ENCODE measurements at places on chromosomes 4 and X.

- no peak for DNase-seq
Observed at GRCh38 chr4:174198828-174199227, 84.6 kb downstream of the FBXO8 start.

DNA sequence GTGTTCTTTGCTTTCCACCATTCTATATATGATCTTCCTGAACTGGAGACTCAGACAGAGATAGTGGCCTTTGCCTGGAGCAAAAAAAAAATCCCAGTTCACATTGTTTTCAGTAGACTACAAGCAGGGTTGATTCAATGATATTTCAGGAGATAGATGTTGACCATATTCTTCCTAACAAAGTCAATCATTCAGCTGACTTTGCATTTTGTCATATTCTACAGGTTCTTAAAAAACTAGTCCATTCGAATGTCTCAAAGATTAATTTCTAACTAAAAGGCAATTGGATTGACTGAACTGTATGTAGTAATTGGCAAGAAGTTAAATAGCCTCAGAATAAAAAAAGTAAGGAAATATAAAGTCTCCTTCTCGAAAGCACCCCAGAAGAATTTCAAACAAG lies 479.5 kb downstream of the NKX6-1 start:
- no peak for DNase-seq

DNA sequence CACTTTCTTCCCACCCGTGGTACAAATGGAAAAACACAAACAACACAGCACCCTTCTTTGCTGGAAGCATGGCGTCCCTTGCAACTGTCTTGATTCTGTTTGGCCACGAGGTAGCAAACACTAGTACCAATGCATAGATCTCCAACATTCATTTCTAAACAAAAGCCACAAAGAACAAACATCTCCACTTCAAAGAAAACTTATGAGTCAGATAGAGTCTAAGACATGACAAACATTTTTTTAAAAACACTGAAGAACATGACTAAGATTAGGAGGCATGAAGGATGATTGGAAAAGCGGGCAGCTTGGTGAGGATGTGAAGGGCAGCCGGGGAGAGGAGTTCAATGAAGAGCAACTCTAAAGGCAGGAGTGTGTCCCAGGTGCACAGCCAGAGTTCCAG lies 197.6 kb upstream of the FAM9B start:
- DNase-seq = peak; percentile 38

DNA sequence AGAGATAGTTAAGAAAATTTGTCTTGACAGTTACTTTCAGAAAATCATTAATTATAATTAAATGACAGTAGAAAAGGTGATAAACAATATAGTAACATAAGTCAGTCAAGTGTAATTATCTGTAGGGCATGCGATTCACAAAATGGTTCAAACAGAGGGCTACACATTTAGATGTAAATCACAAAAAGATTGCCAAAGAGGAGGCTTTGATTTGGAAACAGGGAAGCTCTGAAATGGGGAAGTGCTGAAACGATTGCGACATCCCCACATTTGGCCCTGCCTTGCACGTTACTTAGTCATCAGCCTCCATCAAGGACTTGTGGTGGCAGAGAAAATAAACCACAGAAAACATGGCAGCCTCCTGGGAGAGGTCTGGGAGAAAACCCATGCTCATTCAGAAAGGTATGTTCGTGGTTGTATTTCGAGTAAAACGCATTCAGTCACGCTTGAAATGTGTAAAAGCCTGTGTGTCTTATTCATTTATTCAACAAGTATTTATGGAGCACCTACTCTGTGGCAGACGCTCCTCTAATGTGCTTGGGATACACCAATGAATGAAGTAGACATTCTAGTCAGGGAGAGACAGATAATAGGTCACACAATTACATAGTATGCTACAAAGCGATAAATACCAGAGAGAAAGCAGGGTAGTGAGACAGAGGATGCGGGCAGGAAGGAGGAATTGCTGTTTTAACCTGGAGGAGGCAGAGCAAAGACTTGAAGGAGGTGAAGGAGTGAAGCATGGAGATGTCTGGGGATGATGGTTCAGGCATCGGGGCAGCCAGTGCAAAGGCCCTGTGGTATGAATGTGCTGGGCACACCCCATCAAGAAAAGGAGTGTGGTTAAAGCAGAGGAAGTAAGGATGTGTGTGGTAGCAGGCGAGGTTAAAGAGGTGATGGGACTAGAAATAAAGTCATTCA lies 7.8 kb downstream of the RBM47 start:
- peak; percentile 100 for DNase-seq

GRCh38 chr4:8913858-8914460 lies 42.3 kb upstream of the HMX1 start:
- no peak for DNase-seq

DNA sequence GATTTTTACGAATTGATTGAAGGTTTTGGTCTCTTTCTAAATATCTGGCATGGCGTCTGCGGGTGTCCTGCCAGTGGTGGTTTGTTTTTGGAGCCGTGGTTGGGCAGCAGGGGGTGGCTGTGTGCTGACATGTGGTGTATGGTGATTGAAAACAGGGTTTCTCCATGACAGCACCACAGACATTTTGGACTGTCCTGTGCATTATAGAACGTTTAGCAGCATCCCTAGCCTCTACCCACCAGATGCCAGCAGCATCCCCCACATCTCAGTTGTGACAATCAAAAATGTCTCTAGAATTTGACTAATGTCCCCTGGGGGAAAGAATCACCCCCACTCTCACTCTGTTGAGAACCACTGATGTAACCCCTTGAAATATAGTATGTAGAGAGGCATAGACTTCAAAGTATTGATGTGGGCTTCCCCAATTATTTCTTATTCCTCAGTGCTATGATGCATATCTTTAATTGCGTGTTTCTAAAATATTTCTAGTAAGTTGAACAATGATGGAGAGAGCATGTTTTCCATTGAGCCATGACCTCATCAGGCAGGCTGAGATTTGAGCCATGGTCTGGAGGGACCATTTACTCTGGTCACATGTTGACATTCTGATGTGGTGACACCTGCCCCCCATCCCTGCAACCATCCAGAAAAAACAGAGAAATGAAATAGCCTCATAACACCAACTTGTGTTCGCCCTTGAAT lies 77.4 kb upstream of the MID1 start:
- no peak for DNase-seq

DNA sequence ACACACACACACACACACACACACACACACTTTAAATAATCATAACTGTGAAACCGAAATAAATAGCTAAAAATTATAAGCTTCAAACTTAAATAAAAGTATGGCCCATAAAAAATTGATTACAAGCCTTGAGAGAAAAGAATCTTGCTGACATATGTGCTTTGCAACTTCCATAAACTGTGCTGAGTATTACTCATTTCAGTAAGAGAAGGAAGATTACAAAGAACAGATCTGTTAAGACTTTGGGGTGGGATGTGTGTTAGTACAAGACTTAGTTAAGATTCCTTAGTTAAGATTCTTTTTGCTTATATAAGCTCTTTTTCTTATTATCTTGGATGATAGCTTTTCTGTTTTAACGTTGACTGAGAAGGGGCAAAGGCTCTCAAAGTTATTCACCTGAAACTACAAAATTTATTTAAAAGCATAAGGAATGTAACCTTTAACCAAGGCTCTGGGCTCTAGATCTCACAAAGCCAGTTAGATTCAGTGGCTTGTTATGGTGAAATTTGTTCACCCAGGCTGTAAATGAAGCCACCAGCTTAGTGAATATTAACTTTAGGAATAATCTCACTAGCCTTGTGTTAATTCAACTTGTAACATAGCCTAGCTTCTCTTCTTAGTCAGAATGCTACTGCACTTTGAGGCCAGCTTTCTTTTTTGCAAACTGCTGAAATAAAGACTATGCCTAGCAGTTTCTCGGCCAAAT lies 58.2 kb downstream of the ARSJ start:
- DNase-seq = peak; percentile 91

GRCh38 chr4:38820329-38821061 lies 15.9 kb upstream of the TLR1 start:
- no peak for DNase-seq

DNA sequence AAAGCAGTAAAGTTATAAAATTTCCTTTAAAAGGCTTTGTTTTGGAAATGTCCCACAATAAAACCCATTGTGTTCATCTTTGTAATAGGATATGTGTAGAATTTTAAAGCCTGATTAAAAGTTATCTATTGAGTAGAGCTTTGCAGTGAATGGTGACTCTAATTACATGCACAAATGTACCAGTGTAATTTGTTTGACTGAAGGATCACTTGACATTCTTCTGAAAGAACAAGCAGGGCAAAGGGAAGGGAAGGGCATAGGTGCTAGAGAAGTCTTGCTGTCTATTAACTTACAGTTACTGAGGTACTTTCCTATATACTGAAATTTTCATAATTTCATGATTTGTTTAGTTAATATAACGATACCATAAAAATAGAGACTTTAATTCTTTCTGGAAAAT lies 70.8 kb downstream of the STIM2 start:
- DNase-seq = no peak

DNA sequence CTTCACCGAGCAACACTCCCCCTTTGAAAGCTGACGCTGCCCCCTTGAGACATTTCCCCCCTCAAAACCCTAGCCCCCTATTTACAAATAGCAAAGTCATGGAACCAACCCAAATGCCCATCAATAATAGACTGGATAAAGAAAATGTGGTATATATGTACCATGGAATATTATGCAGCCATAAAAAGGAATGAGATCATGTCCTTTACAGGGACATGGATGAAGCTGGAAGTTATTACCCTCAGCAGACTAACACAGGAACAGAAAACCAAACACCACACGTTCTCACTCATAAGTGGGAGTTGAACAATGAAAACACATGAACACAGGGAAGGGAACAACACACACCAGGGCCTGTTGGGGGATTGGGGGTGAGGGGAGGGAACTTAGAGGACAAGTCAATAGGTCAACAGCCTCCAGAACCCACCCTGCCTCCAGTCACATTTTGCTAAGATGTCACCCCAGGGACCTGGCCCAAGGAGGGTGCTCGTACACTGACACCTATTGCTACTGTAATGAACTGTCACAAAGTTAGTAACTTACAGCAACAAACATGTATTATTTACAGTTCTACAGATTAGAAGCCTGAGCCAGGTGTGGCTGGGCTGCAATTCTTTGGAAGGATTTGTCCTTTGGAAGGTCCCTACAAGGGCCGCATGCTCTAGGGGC lies 20.6 kb downstream of the SCD5 start:
- no peak for DNase-seq

DNA sequence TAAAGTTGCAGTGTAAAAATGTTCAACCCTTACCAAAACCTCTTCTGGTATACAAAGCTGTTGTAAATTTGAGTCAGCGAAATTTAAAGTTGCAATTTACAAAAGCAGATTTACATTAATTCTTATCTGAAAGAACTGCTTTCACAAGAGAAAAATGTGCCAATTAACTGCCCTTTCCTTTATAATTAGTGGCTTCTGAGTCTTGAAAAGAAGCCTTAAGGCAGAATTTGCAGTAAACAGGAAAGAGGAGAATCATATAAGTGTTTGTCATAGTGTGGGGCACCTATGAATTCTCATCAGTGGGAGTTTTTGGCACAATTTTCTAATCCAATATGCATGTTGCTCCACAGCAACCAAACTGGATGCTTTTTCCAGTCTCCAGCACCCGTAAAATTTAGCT lies 125.3 kb upstream of the GABRG1 start:
- DNase-seq = peak; percentile 1

DNA sequence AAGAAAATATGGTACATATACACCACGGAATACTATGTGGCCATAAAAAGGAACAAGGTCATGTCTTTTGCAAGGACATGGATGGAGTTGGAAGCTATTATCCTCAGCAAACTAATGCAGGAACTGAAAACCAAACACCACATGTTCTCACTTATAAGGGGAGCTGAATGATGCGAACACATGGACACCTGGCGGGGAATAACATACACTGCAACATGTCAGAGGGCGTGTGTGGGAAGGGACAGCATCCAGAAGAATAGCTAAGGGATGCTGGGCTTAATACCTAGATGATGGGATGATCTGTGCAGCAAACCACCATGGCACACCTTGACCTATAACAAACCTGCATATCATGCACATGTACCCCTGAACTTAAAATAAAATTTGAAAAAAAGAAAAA lies 19.5 kb upstream of the CNKSR2 start:
- no peak for DNase-seq

GRCh38 chrX:118974908-118975671 lies 672 bp downstream of the LONRF3 start:
- DNase-seq = no peak

- DNase-seq = peak; percentile 2
Observed at GRCh38 chr4:125985856-125986255, 671.1 kb downstream of the FAT4 start.

DNA sequence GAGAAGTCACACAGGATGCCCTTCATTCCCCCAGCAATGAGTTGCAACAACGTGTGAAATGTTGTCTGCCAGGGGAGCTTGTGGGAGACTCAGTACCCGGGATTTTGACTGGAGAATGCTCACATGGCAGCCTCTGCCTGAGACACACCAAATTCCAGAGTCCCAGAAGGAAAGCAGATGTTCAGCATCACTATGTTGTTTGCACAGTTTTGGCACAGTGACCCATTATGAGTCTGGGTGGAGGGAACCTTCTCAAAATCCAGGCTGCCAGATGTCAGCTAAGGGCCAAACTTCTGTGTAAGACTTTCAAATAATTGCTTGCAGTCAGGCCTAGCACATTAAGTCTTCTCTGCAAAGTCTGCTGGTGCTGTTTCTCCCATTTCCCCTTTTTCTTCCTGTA lies 1029.7 kb upstream of the TENM3 start:
- no peak for DNase-seq

- DNase-seq = no peak
Observed at GRCh38 chrX:129797251-129797906, 17.6 kb downstream of the SASH3 start.

DNA sequence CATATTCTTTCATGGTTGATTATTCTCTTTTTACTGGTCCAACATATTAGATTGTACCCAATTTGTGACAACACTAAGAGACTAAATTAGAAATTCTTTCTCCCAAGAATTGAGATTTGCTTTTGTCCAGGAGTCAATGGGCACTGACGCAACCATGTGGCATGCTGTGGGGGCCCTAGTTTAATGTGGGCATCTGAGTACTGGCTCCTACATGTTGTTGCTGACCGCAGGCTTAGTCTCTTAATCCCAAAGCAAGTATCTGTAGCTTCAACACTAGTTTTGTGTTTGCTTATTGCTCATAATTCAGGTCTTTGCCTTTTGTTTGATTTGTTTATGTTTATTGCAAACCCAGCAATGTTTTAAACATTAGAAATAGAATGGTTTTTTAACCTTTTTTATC lies 263.4 kb upstream of the NDST4 start:
- DNase-seq = no peak

DNA sequence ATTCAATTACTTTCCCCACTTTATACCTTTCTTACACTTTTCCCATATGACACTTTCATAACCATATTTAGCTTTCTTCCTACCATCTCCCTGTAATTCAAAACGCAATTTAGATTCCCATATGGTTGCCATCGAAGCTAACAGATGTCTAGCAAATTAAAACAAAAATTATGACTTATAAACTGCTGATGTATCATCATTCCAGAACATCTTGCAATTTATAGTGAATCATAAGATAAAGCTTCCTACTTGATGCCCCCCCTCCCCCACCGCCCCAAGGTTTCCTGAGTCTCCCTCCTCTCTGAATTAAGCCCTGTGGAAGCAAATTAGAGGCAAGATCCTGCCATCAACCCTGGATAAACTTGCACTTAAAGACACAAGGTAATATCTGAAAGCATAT lies 5.4 kb downstream of the TSPAN5 start:
- DNase-seq = no peak

GRCh38 chr4:31081366-31081765 lies 361.2 kb downstream of the PCDH7 start:
- DNase-seq = peak; percentile 1

All from renal cortical epithelial cell (primary cell).